Ureter (tissue), 1 donor: ENCODE measurements at places on chromosomes 3 and 15. TPM values are rescaled to one million over a fixed set of nuclear protein-coding genes. Genes with fewer than 3 reads are reported as not detected.

Gene SPSB4
- total RNA-seq, result 0.47 TPM

Gene TMEM212
- not detected for total RNA-seq

Gene MUC20
- total RNA-seq, result 84.4 TPM

Gene ACSBG1
- 1.6 TPM for total RNA-seq

Gene HCN4
- total RNA-seq, result 0.08 TPM

Gene MYL3
- total RNA-seq, result 4.6 TPM

Gene LTK
- total RNA-seq, result 0.73 TPM

Gene HSPBAP1
- 16.2 TPM for total RNA-seq

Gene MAP6D1
- total RNA-seq, result 2.1 TPM

Gene RLBP1
- total RNA-seq, result not detected

Gene NRROS
- total RNA-seq, result 4.2 TPM

GRCh38 chr15:66186049-66186825 lies 67.3 kb downstream of the MEGF11 start:
- no peak for DNase-seq

DNA sequence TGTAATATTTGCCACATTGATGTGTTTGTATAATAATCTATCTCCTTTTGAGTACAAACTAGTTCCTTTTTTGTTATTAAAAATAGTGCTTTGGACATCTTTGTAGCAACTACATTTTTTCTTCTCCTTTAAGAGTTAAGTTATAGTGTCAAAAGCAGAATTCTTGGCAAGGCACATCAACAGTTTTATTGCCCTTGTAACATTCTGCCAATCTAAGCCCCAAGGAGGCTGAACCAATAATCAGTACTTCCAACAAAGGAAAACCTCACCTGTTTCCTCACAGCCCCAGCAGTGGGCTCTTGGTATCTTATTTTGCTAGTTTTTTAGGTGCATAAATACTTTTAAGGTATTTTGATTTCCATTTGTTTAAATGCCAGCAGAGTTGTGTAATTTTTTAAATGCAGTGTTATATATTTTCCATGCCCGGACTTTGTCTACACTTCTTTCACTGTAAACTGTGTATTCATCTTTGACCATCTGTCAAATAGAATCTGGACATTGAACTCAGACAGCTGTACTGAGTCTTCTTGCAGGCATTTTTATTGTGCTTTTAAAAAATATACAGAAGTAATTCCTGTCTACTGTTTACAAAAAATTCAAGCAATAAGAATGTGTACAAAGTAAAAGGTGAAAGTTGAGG lies 101.0 kb downstream of the MYLK start:
- DNase-seq, result no peak

GRCh38 chr3:51974277-51974962 lies 444 bp upstream of the ABHD14A start:
- DNase-seq, result no peak

GRCh38 chr15:69561071-69561784 lies 108.6 kb downstream of the RPLP1 start:
- no peak for DNase-seq

GRCh38 chr3:194852831-194853508 lies 167.3 kb downstream of the FAM43A start:
- no peak for DNase-seq

- DNase-seq, result no peak
Measured at GRCh38 chr3:153339065-153339464, 177.0 kb downstream of the RAP2B start.

DNA sequence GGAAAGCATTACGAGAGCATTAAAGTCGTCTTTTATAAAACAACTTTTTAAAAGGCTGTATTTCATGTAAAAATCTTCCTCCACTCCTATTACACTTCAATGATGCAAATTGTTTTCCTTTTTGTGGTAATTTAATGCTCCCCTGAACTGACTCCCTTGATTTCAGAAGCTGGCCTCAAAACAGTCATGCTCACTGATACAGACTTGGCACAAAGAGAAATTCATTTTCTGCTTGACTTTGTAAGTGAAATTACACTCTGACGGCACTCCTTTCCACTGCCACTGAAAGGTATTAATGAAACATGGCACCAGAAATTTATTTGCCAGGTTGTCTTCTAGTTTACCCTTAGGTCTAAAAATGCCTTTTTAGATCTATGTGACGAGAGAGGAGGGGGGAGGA lies 215.5 kb downstream of the LRRC3B start:
- no peak for DNase-seq

GRCh38 chr3:111764645-111765091 lies 94.4 kb upstream of the PHLDB2 start:
- DNase-seq, result no peak

- no peak for DNase-seq
Measured at GRCh38 chr3:10178892-10179291, 14.2 kb downstream of the IRAK2 start.

GRCh38 chr15:65106011-65106590 lies 8.9 kb downstream of the UBAP1L start:
- no peak for DNase-seq

- DNase-seq, result no peak
Measured at GRCh38 chr3:171556148-171556547, 95.9 kb upstream of the TNIK start.

DNA sequence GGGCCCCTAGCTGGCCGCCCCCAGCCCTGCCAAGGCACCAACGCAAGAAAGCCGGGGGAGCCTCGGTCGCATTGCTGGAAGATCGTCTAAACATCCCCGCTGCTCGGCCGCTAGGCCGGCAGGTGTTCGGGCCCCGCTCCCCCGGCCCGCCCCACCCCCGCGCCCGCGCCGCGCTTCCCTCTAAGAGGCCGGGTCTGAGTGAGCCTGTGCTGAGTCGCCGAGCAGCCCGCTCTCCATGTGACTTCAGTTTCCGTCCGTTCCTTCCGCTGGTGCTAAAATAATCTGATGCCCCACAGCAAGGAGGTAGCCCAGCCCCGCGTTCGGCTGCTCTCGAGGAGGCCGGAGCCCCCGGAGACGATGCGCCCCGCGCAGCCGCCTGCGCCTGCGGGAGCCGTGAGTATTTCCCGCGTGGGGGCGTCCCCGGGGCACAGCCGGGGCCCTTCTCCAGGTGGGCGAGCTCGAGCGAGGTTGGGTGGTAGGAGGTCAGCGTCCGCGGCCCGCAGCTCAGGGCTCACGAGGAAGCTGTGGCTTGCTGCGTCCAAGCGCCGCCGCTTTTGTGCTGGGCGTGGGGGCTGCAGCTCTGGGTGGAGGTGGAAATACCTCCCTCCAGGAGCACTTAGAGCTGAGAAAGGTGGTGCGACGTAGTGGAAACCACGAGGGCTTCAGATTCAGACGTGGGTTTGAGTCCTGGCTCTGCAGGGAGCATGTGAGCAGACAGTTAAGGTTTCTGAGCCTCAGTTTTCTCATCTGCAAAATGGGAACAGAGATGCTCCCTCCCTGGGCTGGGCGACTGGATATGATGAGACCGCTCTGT lies at the start of gene NRROS:
Gene NRROS (plus strand): TSS at position 212 of the 814 bp plus-strand sequence. CDS start 14,846 bp downstream, outside the sequence.
- DNase-seq, result peak; percentile 74

GRCh38 chr3:144407335-144407734 lies 435.7 kb downstream of the DIPK2A start:
- no peak for DNase-seq

- DNase-seq, result no peak
Measured at GRCh38 chr3:149215515-149215914, 6.1 kb downstream of the CP start.

DNA sequence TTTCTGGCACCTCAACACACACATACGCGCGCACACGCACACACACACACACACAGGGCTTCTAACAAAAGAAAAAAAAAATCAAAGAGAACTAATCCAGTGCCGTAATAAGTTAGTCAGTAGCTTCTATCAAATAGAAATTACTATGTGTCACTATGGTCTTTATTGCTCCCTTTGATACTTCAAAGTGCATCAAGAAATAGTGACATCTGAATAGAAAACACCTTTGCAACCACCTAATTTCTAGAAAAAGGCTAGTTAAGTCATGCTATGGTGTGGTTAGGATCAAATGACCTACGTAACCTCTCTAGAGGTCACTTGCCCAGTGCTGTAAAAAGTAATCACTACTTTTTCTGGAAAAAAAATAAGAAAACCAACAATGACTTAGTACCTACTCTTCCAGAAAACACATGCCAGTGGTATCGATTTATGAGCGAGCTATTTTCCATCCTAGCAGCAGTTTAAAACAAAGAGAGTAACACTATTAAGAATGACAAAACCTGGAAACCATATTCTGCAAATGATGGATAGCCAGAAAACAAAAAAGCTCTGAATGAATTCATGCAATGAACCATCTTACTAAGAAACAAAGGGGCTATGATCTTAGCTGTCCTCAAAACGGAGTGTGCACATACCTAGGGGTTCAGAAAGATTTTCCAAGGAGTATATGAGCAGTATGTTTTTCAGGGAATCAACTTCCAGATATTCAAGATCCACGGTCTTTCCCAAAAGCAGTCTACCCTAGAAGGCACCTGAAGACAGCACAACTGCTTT lies 6.8 kb downstream of the AVEN start:
- no peak for DNase-seq

GRCh38 chr3:12369598-12369997 lies 80.7 kb downstream of the PPARG start:
- DNase-seq, result no peak

DNA sequence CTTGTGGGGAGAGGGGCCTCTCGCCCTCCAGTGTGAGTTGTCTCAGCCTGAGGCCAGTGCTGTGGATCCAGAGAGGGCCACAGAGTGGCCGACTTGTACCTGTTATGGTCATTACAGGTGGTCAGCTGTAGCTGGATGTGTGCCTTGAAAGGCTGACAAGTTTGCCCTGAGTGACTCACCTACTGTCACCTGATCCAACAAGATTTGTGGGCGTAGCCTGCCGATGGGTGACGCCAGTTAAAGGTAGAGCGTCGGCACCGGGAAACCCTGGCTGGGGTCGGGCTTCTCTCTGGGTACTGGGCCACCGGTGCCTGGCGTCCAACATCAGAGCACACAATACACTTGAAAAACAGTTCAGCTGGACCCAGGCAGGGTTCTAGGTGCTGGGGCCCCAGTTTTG lies 2.8 kb upstream of the ISG20 start:
- peak; percentile 65 for DNase-seq

DNA sequence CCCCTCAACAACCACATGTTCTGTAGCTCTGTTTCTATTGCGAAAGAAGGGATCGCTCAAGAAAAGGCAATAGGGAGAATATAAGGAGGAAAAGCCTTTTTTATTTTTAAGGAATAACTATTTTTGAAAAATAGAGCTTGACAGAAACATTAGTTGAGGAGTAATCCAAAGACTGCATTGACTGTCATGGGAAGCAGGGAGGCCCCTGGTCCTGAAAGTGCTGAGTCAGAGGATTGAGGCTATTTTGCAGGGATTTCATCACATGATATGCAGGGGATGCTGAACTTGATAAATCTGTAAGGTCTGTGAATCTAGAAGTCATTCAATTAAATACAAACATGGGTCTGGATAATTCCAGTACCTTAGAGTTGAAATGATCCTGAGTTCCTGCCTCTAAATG lies 92.0 kb downstream of the MTHFS start:
- DNase-seq, result no peak

DNA sequence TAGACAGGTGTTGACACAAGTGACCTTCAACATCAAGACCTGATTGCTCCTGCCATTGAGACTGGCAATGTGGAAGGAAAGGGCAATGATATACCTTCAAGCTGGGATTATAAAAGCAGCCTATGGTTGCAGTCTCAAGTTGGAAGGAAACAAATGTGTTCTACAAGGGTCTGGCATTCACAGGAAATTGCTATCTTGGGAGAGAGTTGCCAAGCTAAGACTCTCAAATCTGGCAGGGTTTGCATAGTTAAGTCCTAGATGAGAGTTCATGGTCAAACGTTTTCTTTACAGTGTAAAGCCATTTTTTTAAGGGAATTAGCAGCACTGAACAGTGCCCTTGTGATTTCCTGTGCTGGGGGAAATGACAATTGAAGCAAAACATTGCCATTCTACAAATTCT lies 546.9 kb upstream of the CFAP20DC start:
- DNase-seq, result no peak

- DNase-seq, result no peak
Measured at GRCh38 chr3:112409041-112409440, 76.1 kb downstream of the CD200 start.

DNA sequence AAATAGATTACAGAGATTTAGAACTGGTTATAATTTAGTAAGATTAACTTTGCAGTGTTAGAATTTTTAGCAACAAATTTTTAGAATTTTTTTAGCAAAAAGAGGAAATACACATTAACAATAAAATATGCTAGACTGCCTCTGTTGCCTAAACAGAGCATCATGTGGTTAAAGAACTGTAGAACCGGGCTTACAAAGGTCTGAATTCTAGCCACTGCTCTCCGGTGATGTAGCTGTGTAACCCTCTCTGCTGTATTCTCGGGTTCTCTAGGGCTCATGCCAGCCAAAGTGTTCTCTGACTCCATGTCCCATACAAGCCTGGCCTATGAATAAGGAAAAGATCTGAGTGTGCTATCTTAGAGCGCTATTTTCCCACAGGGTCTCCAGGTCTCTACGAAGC lies 2.9 kb upstream of the P2RY12 start:
- no peak for DNase-seq

DNA sequence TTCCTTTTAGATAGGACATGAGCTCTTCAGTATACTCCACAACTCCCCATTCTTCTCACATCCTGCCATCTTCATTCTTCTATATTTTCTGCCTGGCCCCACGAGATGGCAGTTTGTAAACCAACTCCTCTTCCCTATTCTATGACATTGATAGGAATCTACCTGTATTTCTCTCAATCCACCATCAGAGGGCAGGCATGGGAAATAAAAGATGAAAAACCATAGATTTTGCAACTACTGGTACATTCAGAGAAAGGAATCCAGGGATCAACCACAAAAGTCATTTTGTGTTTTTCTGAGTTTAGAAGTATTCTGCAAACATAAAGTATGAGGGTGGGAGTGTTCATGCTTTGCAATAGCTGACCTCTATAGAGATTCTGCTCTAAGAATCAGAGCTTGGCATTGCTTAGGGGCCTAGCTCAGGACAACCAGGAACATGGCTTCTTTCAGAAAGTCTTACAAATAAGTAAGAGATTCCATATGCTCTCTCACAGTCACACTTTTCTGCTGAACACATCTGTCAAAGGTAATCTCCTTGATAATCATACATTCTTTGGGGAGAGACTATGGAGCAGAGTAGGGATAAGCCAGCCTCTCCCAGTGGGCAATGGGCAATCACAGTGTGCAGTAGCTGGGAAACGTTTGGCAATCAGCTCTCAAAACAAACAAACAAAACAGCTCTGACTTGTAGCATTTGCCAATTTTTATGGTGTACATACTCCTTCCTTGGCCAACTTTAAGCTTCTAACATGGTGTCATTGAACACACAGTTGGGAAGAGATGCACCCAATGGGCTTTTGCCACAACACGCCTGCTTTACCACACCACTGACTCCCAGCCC lies 43.1 kb upstream of the SLC25A36 start:
- DNase-seq, result no peak

- no peak for DNase-seq
Measured at GRCh38 chr3:14346191-14346590, 56.2 kb upstream of the SLC6A6 start.

GRCh38 chr3:130779031-130779430 lies 32.4 kb upstream of the PIK3R4 start:
- DNase-seq, result no peak

DNA sequence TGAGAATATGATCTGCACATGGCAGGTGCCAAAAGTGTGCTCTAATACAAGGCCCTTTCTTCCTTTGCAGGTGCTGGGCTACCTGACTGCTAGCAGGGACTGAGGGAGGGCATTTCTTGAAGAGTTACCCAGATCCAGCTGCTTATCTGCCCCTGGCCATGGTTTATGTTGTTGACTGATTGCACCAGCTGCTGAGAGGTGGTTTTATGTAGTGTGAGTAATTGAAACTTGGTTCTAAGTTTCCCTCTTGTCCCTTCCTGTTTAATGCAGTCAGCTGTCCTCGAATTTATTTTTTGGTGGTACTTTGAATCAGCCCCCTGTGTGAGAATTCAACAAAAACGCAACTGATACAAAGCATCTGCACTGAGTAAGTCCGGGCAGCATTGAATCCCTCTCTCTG lies 288.3 kb upstream of the C2CD4B start:
- no peak for DNase-seq
